Upper lobe of right lung (tissue), 1 donor: ENCODE measurements at places on chromosomes 6 and 20. TPM values are rescaled to one million over a fixed set of nuclear protein-coding genes. Genes with fewer than 3 reads are reported as not detected.

DNA sequence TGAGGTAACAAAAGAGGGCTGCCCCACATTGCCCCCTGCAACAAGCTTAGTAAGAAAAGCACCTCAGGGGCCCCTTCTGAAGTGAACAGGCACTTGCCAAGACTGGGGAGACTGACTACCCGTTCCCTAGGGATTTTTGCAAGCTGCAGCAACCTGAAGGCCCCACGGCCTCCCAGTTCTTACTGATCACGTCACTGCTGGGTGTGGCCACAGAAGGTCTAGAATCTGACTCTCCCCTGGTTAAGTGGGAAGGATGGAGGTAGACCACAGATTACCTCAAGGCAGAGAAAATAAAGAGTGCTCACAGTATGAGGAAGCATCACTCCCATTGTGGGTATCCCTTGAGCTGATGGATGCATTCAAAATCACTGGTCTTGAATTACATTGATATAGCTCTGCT lies 201.5 kb upstream of the KCNQ5 start:
- no peaks in the 10 kb centered on the region for H3K4me1 ChIP-seq
- no peak overlapping the region for H3K27ac ChIP-seq
- H3K36me3 ChIP-seq = no peaks in the 10 kb centered on the region
- H3K27me3 ChIP-seq = no peaks in the 10 kb centered on the region
- no peak for DNase-seq
- H3K4me3 ChIP-seq = no peak overlapping the region

GRCh38 chr20:40082436-40082835 lies 606.6 kb downstream of the MAFB start:
- H3K36me3 ChIP-seq = no peaks in the 10 kb centered on the region
- no peak overlapping the region for H3K27ac ChIP-seq
- no peaks in the 10 kb centered on the region for H3K4me1 ChIP-seq

The IGF2R gene
- 144 TPM for total RNA-seq

- no peak for DNase-seq
- no peak overlapping the region for H3K27ac ChIP-seq
- H3K36me3 ChIP-seq = no peaks in the 10 kb centered on the region
- no peak overlapping the region for H3K4me3 ChIP-seq
Measured at GRCh38 chr20:55783381-55783780, 221.9 kb downstream of the CBLN4 start.

DNA sequence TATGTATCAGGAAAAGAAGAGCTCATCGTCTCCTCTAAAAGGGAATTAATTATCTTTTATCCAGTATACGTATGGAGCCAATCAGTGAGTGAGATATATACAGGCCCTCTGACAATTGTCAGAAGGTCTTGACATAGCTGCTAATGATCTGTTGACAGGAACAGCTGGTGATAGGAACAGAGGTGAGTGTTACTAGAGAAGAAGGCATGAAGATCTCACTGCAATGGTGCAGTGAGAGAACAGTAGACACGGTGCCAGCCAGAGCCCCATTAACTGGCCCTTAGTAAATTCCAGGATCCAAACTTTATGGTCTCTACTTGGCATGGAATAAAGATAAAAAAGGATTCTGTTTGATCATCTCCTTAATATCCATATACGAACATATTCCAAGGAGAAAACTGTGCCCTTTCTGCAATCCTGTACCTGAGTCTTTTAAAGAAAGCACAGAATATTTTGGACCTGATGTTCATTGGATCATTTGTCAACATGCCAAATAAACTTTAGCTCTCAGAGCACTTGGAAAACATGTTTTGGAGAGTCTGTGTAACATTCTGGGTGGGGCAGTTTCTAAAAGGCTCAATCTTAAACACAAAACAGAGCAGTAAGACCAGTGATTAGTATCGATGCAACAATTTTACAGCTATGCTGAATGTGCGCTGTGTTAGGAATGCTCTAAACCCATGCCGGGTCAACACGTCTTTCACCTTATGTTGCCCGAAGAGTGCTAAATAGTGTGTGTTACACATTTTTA lies 135.8 kb upstream of the CITED2 start:
- H3K27me3 ChIP-seq = no peaks in the 10 kb centered on the region
- no peak for DNase-seq
- no peaks in the 10 kb centered on the region for H3K36me3 ChIP-seq
- H3K4me3 ChIP-seq = no peak overlapping the region
- H3K4me1 ChIP-seq = no peaks in the 10 kb centered on the region

DNA sequence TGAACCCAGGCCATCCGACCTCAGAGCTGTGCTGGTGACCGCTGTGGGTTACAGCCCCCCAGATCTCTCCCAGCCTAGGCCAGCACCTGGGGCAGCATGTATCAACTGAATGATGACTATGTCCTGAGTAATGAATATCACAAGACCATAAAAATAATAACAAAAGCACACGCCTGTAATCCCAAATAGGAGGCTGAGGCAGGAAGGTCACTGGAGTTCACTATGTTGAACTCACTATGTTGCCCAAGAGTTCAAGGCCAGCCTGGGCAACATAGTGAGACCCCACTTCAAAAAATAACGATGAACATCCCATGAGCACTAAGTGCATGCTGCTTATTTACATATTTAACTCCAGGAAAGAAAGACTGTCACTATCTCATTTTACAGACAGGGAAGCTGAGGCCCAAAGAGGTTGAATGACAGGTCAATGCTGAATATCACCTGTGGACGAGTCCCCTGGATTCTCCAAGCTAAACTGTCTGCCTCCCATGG lies 92.3 kb downstream of the NFATC2 start:
- H3K27ac ChIP-seq = no peak overlapping the region
- H3K27me3 ChIP-seq = no peaks in the 10 kb centered on the region
- H3K4me1 ChIP-seq = peaks cover 13% of the 10 kb centered on the region
- DNase-seq = no peak
- no peak overlapping the region for H3K4me3 ChIP-seq

The PSORS1C2 gene
- total RNA-seq = not detected

GRCh38 chr6:20906945-20907344 lies 372.7 kb downstream of the CDKAL1 start:
- no peaks in the 10 kb centered on the region for H3K27me3 ChIP-seq
- H3K4me1 ChIP-seq = no peaks in the 10 kb centered on the region
- H3K4me3 ChIP-seq = no peak overlapping the region
- H3K36me3 ChIP-seq = no peaks in the 10 kb centered on the region

DNA sequence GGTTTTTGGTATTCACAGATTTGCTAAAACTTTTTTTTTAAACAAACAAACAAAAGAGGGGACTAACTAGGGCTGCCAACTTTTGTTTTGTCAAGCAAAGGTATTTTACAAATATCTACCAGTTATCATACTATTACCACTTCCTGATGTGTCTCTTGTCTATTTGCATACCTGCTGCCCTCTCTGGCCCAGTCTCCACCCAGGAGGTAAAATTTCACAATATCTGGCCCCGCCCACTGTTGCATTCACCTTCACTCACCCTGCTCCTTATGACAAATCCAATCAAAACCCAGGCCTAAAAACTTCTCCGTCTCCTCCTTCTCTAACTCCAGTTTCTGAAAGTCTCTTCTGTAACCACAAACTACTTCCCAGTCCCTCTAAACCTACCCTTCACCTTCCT lies 82.2 kb downstream of the TRERF1 start:
- H3K4me1 ChIP-seq = peaks cover 12% of the 10 kb centered on the region
- DNase-seq = no peak
- H3K27ac ChIP-seq = no peak overlapping the region
- H3K36me3 ChIP-seq = no peaks in the 10 kb centered on the region
- H3K4me3 ChIP-seq = no peak overlapping the region
- no peaks in the 10 kb centered on the region for H3K27me3 ChIP-seq

- no peaks in the 10 kb centered on the region for H3K36me3 ChIP-seq
- no peak overlapping the region for H3K27ac ChIP-seq
- DNase-seq = no peak
- no peak overlapping the region for H3K4me3 ChIP-seq
Measured at GRCh38 chr6:84977363-84977705, 212.9 kb upstream of the TBX18 start.

DNA sequence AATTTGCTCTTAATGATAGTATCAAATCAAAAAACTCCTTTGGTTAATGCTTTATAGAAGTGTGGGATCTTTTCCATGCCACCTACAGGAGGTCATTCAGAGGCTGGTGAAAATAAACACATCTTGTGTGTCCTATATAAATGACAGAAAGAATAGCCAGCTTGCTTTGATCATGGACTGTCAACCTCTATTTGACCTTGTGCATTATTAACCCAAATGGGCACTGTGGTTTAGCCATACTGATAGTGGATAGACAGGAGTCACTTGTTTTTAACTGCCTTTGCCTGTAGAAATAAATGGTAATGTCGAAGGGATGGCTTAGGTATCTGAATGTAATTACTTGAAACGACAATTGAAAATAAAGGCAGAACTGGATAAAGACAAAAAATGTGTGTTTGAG lies 123.8 kb downstream of the CDKAL1 start:
- no peaks in the 10 kb centered on the region for H3K36me3 ChIP-seq
- H3K27me3 ChIP-seq = no peaks in the 10 kb centered on the region
- H3K4me1 ChIP-seq = peaks cover 5% of the 10 kb centered on the region
- DNase-seq = no peak
- H3K4me3 ChIP-seq = no peak overlapping the region

DNA sequence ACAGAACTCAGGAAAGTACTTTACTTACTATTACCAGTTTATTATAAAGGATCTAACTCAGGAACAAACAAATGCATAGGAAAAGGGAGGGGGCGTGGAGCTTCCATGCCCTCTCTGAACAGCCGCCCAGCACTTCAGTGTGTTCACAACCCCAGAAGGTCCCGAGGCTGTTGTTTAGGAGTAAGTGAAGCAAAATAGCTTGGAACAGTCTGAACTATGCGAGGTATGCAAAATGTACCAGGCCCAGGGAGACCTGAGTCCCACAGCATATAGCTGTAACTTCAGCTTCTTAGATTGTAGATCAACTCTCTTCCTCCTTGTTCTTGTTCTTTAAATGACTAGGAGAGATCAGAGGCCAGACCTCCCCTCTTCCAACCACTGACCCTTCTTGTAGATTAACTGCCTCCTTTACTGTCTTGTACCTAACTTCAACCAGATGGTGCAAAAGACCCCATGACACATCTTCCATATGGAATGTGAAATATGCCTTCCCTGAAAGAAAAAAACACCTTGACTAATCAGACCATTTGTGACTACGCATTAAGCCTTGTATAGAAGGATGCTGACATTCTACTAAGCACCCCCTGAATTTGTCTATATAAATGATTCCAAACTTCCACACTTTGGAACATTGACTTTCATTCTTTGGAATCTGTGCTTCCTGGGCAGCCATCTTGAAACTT lies 98.8 kb upstream of the SNX9 start:
- H3K27ac ChIP-seq = no peak overlapping the region
- no peaks in the 10 kb centered on the region for H3K4me1 ChIP-seq
- no peaks in the 10 kb centered on the region for H3K27me3 ChIP-seq

The SRF gene
- 33.6 TPM for total RNA-seq

DNA sequence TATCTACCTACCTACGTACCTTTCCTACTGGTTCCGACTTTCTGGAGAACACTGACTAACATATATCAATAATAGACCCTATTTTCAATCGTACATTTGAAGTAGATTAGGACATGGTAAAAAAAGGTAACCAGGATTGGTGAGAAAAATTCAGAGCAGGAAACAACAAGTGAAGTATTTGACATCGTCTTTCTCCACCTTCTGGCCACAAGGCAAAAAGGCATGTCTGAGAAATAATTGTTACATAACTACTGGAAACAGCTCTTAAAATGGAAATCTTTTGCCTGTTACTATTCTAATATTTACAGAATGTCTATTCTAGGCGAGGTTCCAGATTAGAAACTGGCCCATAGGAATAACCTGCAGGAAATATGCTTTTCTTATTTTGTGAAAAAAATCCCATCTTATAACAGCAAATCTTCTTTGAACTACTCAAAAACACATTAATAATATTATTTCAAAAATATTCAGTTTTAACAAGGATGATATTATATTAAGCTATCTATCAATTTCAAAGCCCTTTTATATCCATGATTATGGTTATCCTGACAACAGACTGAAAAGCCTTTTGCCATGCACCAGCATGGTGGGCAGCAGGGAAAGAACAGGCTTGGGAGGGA lies 80.8 kb downstream of the RCAN2 start:
- H3K4me1 ChIP-seq = peaks cover 4% of the 10 kb centered on the region
- no peaks in the 10 kb centered on the region for H3K27me3 ChIP-seq
- no peak overlapping the region for H3K27ac ChIP-seq
- H3K4me3 ChIP-seq = no peak overlapping the region

DNA sequence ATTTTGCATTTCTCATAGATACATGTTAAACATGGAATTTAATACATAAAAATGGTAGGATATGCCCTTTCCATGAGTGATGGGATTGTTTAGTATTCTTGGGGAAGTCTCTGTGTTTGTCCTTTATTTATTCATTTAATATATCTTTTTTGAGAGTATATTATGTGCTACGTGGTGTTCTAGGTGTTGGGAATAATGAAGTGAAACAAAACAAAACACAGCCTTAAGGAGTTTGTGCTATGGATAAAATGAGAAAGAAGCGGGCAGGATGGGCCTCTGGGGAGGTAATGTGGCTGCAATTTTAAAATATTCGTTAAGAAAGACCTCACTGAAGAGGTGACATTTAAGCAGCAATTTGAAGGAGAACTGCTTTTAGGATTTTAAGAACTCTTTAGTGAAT lies 851.5 kb downstream of the MAFB start:
- no peaks in the 10 kb centered on the region for H3K27me3 ChIP-seq
- DNase-seq = no peak
- no peak overlapping the region for H3K4me3 ChIP-seq

GRCh38 chr6:137358273-137358672 lies 135.9 kb downstream of the OLIG3 start:
- no peaks in the 10 kb centered on the region for H3K4me1 ChIP-seq
- no peak for DNase-seq
- no peak overlapping the region for H3K27ac ChIP-seq
- no peak overlapping the region for H3K4me3 ChIP-seq

- peaks cover 9% of the 10 kb centered on the region for H3K4me1 ChIP-seq
- no peaks in the 10 kb centered on the region for H3K36me3 ChIP-seq
- DNase-seq = no peak
- H3K27me3 ChIP-seq = no peaks in the 10 kb centered on the region
- H3K27ac ChIP-seq = no peak overlapping the region
- no peak overlapping the region for H3K4me3 ChIP-seq
Measured at GRCh38 chr6:17869010-17869752, 118.3 kb downstream of the KIF13A start.

The GABRR1 gene
- not detected for total RNA-seq

The TBX18 gene
- 1.0 TPM for total RNA-seq

- H3K36me3 ChIP-seq = no peaks in the 10 kb centered on the region
- H3K27ac ChIP-seq = no peak overlapping the region
- no peaks in the 10 kb centered on the region for H3K4me1 ChIP-seq
- DNase-seq = no peak
- no peaks in the 10 kb centered on the region for H3K27me3 ChIP-seq
Measured at GRCh38 chr6:64811119-64811518, 895.9 kb downstream of the EYS start.

- DNase-seq = no peak
- no peak overlapping the region for H3K4me3 ChIP-seq
- no peaks in the 10 kb centered on the region for H3K27me3 ChIP-seq
Measured at GRCh38 chr6:109799129-109799528, 108.0 kb downstream of the FIG4 start.

DNA sequence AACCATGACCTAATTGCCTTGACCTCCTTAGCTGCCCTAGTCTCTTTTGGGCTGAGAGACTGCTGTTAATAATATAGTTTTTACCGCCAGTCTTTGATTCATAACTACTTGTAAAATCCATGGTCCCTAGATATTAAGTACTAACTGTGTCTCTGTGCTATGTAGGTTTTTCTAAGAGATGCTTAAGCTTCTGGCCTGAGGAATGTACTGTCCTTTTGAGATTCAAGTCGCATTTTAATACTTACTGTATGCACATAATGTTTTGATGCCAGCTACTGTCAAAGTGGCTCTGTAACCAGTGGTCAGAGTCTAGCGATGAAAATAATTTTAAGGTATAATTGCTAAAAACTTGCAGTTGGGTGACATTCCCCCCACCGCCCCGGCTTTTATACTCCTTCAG lies 2.1 kb downstream of the AKAP12 start:
- DNase-seq = no peak
- peak overlapping the region; percentile 62 for H3K4me3 ChIP-seq
- H3K27me3 ChIP-seq = peaks cover 21% of the 10 kb centered on the region
- no peaks in the 10 kb centered on the region for H3K36me3 ChIP-seq
